Kidney (tissue), 22 donors: ENCODE measurements at places on chromosomes 4 and X. TPM values are rescaled to one million over a fixed set of nuclear protein-coding genes. Genes with fewer than 3 reads are reported as not detected.

DNA sequence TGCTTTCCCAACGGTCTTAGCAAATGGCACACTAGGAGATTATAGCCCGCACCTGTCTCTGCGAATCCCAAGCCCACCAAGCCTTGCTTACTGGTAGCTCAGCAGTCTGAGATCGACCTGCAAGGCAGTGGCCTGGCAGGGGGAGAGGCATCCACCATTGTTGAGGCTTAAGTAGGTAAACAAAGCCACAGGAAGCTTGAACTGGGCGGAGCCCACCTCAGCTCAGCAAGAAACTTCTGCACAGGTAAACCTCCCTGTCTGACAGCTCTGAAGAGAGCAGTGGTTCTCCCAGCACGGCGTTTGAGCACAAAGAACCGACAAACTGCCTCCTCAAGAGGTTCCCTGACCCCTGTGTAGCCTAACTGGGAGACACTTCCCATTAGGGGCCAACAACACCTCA, 42.8 kb downstream of the BRWD3 start:
- no peak for DNase-seq

DNA sequence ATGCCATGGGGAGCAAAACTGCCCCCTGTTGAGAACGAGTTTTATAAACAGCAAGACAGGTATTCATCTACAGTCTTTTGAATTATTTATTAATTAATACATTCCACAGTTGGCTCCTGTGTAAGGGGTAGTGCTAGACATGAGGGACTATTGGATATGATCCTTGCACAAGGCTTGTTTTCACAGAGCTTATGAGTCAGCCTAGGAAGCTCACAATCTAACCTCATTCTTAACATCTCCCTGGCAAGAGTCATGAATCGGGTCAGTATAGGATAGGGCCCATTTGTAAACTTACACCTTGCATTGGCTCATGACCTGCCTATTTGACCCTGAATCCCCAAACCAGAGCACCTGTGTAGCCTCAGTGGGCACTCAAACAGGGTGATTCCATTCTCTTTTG, 209.1 kb upstream of the HCCS start:
- DNase-seq, result no peak

DNA sequence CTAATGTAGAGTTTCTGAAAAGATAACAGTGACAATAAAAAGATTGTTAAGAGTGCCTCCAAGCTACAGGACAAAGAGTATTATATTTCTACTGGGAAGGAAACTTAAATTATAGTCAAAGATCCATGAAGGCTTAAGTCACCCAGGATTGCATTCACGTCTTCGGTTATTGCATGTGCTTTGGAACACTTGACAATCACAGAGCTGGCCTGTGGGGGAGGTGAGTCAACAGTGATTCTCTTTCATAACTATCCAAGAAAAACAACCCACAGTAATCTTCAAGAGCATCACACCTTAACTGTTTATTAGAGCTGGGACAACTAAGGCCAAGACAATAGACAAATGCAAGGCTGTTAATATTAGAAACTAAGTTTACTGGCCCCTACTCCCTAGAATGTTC, 40.3 kb downstream of the PDGFC start:
- DNase-seq, result no peak

- DNase-seq, result no peak
Measured at GRCh38 chr4:31104043-31104442, 383.9 kb downstream of the PCDH7 start.

DNA sequence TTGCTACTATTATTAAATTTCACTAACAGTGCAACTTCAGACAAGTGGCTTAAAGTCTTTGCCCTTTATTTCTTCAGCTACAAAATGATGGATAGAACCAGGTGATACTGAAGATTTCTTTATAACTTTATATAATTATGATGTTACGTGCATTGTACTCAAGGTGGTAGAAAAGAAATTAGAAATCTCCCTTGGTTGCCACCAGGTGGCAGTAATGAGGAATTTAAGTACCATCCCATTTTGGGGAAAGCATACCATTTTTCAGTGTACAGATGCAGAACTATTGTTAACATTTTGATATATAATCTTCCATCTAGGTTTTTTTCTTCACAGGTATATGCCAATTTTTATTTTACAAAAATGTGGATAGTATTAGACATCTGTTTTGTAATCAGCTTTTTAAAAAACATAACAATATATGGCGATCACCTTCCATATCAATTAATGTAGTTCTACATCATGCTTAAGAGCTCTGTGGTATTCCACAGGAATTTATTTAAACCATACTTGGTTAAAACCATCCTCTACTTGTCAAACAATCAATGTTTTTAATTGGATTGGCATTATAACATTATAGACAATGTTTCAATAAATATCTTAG, 37.7 kb upstream of the RAB33B start:
- peak; percentile 18 for DNase-seq

- no peak for DNase-seq
Measured at GRCh38 chr4:110106931-110107296, 91.5 kb downstream of the ELOVL6 start.

DNA sequence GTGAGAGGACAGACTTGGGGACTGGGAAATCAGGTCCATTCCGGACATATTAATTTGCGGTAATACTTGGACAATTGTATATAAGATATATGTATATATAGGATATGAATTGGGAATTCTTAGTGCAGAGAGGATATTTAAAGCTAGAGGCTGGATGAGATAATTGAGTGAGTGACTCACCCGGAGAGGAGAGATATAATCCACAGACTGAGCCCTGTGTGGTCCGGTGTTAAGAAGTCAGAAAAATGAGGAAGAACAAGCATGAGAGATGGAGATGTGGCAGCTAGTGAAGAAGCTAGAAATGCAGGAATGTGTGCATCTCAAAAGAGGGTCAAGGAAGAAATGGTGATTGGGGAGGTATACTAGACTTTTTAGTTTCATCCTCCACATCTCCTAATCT, 336.2 kb downstream of the SLC7A11 start:
- DNase-seq, result no peak

GRCh38 chrX:625137-625691, 5.4 kb upstream of the SHOX start:
- no peak for DNase-seq

DNA sequence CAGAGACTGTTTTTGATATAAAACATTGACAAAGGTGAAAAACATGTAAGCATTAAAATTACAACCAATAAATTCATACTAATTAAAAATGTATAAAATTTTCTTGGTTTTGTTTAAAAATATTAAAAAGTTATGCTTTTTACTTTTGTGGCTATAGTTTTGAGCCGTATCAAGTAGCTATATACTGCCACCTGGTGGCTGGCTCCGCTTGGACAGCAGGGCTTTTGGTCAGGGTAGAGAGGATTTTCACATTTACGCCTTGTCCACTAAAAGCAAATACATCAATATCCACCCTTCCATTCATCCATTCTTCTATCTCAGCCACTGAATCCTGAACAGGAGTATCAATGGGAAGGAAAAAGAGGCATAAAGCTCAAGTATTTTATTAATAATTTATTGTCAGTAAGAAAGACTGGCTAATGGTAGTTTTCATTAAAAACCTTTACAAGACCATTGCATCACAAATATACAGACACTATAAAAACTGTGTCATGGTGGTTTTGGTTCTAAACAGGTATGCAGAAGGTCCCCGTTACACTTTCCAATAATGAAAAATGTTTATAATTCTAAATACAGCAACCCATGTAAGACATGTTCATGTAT, 32.1 kb upstream of the MTNR1A start:
- DNase-seq, result peak; percentile 80

- no peak for DNase-seq
Measured at GRCh38 chr4:45951153-45951552, 172.7 kb downstream of the GABRG1 start.

- no peak for DNase-seq
Measured at GRCh38 chrX:47563801-47564315, 2.9 kb downstream of the ARAF start.

- DNase-seq, result peak; percentile 22
Measured at GRCh38 chrX:85851418-85851817, 195.9 kb downstream of the CHM start.

DNA sequence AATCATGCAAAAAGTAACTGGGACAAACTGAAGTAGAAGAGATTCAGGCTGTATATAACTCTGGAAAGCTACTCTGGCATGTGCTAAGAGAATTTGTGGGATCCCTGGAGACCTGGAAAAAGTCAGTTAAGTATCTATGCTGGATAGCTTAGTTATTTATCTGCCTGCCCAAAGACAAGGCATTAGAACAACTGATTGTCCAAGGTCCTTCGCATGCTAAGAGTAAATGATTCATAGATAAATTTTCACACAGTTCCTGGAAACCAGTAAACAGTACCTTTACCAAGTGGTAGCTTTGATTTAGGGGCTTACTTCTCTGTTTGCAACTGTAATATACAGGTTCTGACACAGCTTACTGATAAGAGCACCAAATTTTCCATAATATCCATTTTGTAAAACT, 104.8 kb downstream of the ATP11C start:
- DNase-seq, result no peak

DNA sequence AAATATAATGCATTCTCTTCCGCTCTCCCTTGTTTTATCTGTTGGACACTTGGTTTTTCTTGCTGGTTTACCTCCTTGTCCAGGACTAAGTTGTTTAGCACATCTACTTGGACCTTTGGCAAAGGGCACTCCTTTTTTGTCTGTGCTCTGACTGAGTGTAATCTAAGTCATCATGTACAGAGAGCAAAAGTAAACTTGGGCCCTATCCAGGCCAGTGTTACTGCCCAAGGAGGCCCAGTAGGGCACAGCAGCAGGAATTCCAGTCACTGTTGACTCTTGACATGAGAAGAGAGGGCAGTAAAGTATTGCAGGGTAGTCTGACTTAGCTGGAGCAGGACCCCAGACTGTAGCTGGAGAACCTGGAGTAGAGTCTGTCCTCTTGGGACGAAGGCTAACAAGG, 445.5 kb downstream of the ZIC3 start:
- DNase-seq, result no peak

DNA sequence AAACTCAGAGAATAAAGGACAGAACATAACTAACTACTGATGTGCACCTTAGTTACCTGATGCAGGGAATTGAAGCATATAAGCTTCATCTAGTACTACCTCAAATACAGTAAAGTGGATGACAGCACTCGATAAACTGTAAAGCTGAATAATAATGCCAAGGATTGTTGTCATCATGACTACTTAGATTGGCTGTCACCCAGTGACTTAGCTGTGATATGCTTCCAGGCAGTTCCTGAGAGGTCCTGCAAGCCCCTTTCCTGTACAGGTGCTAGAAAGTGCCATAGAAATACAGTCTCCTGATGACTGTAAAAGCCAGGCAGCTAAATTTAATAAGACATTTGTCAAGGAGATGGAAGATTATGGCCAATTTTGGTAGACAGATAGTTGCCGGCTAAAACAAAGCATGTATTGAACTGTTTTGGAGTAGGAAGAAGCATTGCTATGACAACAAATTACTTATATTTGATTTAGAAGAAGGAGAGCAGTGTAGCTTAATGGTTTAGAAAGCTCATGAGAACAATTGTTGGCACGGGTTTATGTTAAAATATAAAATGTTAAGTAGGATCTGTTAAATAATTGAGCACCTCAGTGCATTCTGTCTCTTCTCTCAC, 29.7 kb downstream of the TMEM164 start:
- no peak for DNase-seq

DNA sequence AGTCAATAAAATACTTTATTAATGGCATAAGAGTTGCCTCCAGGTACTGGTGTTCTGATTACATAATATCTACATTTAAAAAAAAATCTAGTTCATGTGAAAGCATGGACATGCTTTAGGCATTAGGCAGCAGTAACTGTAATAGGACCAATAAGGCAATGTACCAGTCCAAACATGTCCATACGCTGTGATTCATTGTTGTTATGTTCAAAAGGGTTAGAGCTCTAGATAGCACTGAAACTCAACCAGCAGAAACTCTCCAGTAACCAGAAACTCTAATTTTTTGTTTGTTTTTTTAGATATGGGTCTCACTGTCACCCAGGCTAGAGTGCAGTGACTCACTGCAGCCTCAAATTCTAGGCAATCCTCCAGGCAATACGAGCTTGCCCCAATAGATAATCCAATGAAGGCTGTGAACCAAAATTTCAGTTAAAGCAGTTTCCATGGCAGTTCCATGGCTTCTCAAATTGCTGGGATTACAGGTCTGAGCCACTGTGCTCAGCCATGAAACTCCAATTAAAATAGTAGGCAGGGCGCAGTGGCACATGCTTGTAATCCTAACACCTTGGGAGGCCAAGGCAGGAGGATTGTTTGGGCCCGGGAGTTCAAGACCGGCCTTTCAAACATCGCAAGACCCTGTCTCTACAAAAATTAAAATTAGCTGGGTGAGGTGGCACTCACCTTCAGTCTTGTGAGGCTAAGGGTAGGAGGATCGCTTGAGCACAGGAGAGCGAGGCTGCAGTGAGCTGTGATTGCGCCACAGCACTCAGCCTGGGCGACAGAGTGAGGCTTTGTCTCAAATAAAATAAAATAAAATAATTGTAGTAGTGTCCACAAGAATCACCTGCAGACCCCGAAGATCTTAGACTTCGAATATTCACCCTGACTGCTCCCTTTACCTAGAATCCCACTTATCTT, 36.3 kb downstream of the MGARP start:
- no peak for DNase-seq

DNA sequence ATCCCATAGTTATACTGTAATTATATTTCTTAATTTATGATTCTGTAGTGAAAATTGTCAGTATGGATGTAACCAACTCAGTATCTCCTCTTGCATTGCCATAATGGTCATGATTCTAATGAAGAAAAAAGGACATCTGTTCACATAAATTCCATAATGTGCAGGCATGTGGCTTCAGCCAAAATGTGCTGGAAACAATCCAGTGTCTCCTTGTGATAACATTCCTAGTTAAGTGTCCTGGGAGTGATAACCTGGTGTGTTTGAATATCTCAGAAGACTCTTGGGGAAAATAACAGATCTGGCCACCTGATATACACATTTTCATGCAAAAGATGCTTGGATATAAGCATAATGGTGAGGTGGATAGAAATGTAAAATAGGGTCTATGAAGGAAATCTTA, 2309.8 kb downstream of the PCDH7 start:
- DNase-seq, result no peak

GRCh38 chr4:109690690-109691410, 12.4 kb downstream of the CASP6 start:
- DNase-seq, result no peak

DNA sequence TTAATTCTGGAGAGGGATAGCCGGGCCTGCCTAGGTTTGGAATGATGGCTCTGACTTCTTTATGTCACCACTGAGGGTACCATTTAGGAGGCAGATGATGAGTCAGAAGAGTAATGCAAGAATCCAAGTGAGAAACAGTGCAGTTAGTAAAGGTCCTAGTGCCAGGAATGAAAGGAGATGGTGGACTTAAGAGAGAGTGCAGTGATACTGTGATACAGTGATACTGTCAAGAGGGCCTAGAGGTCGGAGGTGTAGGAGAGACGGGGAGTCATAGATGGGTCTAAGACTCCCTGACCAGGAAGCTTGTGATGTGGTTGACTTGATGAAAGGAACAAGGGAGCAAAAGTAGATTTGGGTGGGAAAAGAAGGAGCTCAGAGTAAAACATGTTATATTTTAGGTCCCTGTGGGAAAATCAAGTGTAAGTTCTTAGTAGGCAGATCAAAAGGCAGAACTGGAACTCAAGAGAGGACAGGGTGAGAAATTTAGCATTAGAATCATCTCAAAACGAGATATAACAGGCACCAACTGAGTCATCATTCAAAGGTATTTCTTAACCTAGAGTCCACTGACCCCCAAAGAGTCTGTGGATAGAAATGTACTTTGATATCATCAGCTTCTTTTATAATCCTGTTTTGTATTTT, 85.0 kb downstream of the NFKB1 start:
- DNase-seq, result no peak

MAML3 gene
- 1.4 TPM for polyA plus RNA-seq

FAM156A gene
- polyA plus RNA-seq, result 9.9 TPM

MAGEA12 gene
- not detected for polyA plus RNA-seq

HELT gene
- polyA plus RNA-seq, result 0.37 TPM

TLR10 gene
- 0.11 TPM for polyA plus RNA-seq

LARP7 gene
- polyA plus RNA-seq, result 37.3 TPM

ARX gene
- 0.13 TPM for polyA plus RNA-seq

TREX2 gene
- polyA plus RNA-seq, result 0.67 TPM
